ENCODE measurements at places on chromosomes 13 and 19. TPM values are rescaled to one million over a fixed set of nuclear protein-coding genes. Genes with fewer than 3 reads are reported as not detected.

DNA sequence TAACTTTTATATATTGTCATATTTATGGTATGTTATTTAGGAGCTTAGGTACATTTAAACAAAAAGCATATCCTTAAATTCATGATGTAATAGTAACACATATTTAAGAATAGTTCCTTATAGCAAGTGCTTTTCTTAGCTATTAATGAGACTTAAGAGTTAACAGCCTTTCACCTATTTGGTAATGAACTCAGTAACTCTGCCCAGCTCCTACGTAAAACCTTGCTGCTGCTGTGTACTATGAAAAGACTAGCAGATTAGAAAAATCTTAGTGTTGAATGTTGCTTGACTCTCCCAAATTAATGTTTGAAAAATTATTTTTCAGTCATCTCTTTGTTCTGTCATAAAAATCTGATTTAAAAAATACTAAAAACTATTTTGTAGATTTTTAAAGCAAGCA is 6.9 kb downstream of the GPR180 start:
- peaks cover 13% of the 10 kb centered on the region for H3K36me3 ChIP-seq
- H3K27ac ChIP-seq = no peak overlapping the region
- H3K4me1 ChIP-seq = no peaks in the 10 kb centered on the region
- H3K27me3 ChIP-seq = no peaks in the 10 kb centered on the region

DNA sequence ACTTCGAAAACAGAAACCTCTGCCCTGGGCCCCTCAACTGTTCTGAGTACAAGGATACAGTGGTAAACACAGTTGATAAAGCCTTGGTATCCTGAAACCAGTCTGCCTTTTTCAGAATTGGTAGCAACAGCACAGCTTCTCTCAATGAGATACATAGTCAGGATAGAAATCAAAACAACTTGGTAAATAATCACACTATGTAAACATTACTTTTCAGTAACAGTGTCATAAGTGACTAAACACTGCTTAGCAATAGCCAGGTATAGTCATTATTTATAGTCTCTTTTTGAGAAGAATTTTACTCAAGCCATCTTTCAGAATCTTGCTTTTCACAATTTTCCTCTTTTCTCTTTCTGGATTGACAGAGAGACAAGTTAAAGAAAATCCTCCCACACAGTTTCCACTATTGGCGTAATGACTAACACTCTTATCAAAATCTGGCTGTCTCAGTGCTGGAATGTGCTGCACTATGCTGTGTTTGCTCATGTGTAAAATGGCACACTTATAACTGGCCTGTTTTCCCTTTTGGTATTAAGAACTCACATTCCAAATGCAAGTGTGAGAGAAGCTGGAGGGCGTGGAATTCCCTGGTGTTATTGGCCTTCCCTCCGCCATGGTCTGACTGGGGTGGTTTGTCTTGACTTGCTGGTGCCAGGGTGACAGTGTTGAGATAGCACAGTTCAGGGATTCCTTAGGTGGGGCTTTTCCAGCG is 368.8 kb downstream of the TDRD3 start:
- no peak for DNase-seq
- H3K27me3 ChIP-seq = no peaks in the 10 kb centered on the region
- H3K4me1 ChIP-seq = no peaks in the 10 kb centered on the region
- no peaks in the 10 kb centered on the region for H3K36me3 ChIP-seq
- H3K27ac ChIP-seq = no peak overlapping the region
- H3K4me3 ChIP-seq = no peak overlapping the region

DNA sequence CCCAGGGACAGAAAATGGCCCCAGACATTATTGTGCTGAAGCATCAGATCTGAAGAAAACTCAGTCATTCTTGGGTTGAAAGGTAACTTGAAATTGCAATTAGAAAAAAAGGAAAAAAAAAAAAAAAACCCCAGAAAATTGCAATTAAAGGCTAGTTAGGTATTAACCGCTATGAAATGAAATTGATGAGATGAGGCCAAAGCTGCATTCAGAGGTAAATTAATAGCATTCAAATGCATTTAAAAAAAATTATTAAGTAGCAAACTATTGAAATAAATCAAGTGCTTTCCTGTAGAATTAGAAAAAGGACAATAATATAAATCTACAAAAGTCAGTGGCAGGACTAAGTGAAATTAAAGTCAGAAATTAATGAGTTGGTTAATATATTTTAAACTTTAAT is 6.4 kb downstream of the PGLS start:
- peaks cover 8% of the 10 kb centered on the region for H3K4me1 ChIP-seq
- H3K36me3 ChIP-seq = peaks cover 9% of the 10 kb centered on the region
- no peaks in the 10 kb centered on the region for H3K27me3 ChIP-seq
- H3K4me3 ChIP-seq = no peak overlapping the region
- no peak for DNase-seq

- peaks cover 19% of the 10 kb centered on the region for H3K4me1 ChIP-seq
- H3K36me3 ChIP-seq = peaks cover 7% of the 10 kb centered on the region
- no peak for DNase-seq
- H3K27ac ChIP-seq = peak overlapping the region; percentile 7
These were observed 2.3 kb downstream of the CLPTM1 start for GRCh38 chr19:44957526-44957925.

DNA sequence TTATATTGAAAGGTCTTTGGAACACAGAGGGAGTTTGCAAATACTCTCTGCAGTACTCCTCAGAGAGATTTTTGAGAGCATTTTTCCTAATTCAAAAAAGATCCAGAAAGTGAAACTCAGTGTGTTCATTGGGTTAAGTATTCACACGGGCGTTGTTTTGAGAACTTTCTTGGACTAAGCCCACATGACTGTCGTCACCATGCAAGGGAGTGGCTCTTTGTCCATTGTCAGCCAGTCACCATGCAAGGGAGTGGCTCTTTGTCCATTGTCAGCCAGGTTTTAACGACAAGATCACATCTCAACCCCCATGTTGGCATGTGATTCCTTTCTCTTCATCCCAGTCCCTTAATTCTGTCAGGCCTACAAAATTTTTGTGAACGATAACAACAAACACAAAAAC is 81.2 kb upstream of the STK24 start:
- no peak overlapping the region for H3K27ac ChIP-seq
- no peaks in the 10 kb centered on the region for H3K27me3 ChIP-seq
- no peaks in the 10 kb centered on the region for H3K4me1 ChIP-seq
- H3K36me3 ChIP-seq = no peaks in the 10 kb centered on the region

- H3K27ac ChIP-seq = no peak overlapping the region
- H3K4me3 ChIP-seq = no peak overlapping the region
- H3K4me1 ChIP-seq = no peaks in the 10 kb centered on the region
- no peak for DNase-seq
- H3K36me3 ChIP-seq = no peaks in the 10 kb centered on the region
- H3K27me3 ChIP-seq = no peaks in the 10 kb centered on the region
These were observed 515.8 kb downstream of the SLITRK6 start for GRCh38 chr13:85283408-85283807.

DNA sequence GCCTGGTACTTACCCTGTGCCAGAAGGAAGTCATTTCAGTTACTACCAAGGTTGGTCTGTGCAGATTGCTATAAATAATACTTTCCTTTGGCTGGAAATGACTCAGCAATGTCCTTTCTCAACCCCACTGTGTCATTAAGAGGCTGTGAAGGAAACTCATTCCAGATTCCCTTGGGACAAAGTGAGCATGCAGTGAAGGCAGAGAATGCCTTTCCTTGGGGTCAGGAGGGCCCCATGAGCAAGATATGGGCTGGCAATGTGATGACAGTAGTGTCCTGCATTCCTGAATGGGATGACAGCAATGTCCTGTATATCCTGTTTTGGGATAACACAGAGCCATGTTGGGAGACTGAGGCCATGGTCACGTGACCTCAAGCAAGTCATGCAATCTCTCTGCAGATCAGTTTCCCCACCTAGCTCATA is 213.1 kb upstream of the TMTC4 start:
- no peak overlapping the region for H3K4me3 ChIP-seq
- no peak overlapping the region for H3K27ac ChIP-seq
- DNase-seq = no peak
- H3K4me1 ChIP-seq = no peaks in the 10 kb centered on the region
- H3K27me3 ChIP-seq = no peaks in the 10 kb centered on the region
- no peaks in the 10 kb centered on the region for H3K36me3 ChIP-seq

- no peak overlapping the region for H3K4me3 ChIP-seq
- H3K4me1 ChIP-seq = no peaks in the 10 kb centered on the region
These were observed 140.9 kb upstream of the UBL3 start for GRCh38 chr13:29991343-29991742.

GRCh38 chr13:110314516-110315245 is 7.6 kb downstream of the COL4A2 start:
- H3K27me3 ChIP-seq = peaks cover 9% of the 10 kb centered on the region
- H3K36me3 ChIP-seq = no peaks in the 10 kb centered on the region

- H3K36me3 ChIP-seq = no peaks in the 10 kb centered on the region
- no peak overlapping the region for H3K4me3 ChIP-seq
- no peak overlapping the region for H3K27ac ChIP-seq
- no peaks in the 10 kb centered on the region for H3K4me1 ChIP-seq
- no peaks in the 10 kb centered on the region for H3K27me3 ChIP-seq
These were observed 635.4 kb upstream of the ARGLU1 start for GRCh38 chr13:107203146-107203847.

The PABPC3 gene
- total RNA-seq = 0.28 TPM

The SBSN gene
- not detected for total RNA-seq

The CGB7 gene
- not detected for total RNA-seq

The ARL11 gene
- total RNA-seq = 5.3 TPM
